ENCODE measurements at places on chromosomes 2 and 18.

GRCh38 chr2:1721706-1722646 is 22.3 kb downstream of the PXDN start:
- DNase-seq = no peak

DNA sequence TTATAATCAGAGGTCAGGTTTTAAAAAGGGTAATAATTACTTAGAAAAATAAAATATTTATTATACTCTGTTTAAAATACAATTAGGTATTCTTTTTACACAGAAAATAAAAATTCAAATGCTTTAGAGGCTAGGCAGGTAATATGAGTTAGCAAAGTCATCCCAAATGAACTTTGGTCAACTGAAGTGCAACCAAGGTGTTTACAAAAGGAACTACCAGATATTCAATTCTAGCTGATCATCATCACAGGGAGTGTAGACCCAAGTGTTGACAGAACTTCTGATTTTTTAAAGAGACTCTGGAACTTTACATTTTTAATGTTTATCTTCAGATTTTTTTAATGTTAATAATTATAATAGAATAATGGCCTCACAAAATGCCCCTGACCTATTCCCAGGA is 59.3 kb upstream of the COL5A2 start:
- no peak for DNase-seq

DNA sequence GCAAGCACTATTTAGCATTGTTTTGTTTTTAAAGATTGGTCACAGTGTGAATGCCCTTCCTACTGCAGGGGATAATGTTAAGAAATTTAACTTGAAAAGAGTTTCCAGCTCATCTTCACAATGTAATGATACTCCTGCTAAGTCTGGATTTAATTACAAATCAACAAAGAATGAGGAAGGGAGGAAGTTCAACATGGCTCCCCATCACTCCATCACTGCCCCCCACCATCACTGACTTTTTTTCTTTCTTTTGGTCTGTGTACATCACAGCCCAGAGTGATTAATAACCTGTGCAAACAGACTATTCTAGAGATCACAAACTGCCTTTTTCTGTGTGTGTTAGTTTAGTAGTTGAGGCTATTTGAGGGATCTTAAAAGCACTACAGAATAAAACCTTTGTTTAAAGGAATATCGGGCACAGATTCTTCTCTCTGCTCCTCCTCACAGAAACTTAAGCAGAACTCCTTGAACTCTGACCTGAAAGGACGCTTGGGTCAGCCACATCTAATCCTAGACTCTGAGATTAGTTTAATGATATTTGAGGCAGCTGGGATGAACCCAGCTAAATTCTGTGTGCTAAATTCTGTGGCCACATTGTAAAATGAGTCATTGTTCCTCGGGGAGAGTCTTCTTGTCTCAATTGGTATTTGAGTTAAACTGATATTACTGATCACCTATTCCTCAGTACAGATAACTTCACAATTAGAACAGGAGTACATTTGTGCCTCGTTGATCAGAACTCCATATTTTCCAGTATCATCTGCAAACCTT is 47.8 kb downstream of the SATB2 start:
- no peak for DNase-seq

DNA sequence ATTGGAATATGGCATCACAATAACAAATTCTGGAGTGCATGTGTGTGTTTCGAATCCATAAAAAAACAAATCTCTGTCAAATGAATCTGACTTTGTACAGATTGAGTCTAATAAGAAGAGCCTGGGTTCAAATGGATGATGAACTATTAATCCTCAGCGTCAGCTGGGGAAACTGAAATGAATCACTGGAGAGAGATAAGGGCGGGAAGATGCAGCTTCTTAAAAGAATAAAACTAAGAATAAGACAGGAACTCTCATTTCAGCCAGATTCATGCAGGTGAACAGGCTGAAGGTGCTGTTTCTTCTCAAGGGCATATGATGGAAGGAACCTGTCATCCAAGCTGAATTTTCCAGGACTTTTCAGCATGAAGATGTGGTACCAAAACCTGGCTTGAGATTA is 202.6 kb upstream of the TRIB2 start:
- DNase-seq = no peak

- DNase-seq = no peak
These were observed 48.2 kb downstream of the HAUS1 start for GRCh38 chr18:46152436-46152807.

- peak; percentile 59 for DNase-seq
These were observed 2.5 kb downstream of the KLF7 start for GRCh38 chr2:207163053-207163755.

DNA sequence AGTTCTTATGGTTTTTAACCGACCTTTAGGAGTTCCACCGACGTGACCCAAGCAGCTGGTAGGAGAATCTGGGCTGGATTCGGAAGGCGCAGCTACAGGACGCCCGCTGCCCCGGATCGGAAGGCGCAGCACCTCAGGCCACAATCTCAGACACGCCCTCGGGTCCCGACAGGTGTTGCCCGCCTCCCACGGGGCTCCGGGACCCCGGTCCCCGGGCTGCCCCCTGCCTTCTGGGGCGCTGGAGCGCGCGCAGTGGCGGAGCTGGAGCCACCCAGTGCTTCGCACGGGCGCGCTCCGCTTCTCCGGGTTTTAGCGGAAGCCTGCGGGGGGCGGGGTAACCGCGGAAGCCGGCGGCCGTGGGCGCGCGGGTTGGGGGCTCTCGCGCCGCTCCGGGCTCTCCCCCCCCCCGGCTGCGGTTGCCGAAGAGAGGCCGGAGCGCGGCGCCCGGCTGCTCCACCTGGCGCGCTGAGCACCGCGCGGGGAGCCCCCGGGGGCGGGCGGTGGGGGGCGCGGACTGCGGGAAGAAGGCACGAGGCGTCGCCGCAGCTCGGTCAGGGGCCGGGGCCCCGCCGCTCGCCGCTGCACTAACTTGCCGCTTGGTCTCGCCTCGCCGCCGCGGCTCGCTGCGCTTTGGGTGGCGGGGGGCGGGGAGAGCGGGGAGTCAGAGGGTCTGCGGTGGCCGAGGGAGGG is 718.8 kb downstream of the DPP10 start:
- no peak for DNase-seq

DNA sequence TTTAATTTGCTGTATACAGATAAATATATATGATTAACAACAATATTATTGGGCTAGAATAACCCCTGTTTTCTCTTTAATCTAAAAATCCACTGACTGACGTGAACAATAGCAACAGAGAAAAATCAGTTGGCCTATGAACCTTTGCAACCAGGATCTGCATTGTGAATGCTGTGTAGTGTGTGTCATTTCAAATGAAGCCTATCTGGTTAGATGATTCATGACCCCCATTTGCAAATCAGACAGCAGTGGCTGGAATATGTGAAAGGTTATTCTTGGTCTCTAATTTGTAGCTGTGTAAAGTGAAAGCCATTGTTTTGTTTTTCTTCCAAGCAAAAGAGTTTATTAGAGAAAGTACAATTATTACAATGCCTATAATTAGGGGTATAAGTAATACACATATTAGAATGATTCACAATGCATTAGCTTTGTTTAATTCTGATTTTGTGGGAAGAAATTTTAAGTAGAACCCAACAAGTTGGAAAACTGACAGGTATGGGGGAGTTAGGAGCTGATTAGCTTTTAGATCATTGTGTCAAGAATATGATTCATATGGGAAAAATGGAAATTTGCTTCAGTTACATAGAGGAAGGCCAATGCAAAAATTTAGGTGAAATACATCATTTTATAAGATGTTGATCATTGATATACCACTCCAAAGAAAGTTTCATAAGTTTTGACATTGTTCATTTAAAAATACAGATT is 1362.2 kb upstream of the TMEFF2 start:
- no peak for DNase-seq

GRCh38 chr18:27411911-27412310 is 226.8 kb upstream of the CHST9 start:
- no peak for DNase-seq

GRCh38 chr2:54416166-54416813 is 39.8 kb upstream of the SPTBN1 start:
- no peak for DNase-seq

DNA sequence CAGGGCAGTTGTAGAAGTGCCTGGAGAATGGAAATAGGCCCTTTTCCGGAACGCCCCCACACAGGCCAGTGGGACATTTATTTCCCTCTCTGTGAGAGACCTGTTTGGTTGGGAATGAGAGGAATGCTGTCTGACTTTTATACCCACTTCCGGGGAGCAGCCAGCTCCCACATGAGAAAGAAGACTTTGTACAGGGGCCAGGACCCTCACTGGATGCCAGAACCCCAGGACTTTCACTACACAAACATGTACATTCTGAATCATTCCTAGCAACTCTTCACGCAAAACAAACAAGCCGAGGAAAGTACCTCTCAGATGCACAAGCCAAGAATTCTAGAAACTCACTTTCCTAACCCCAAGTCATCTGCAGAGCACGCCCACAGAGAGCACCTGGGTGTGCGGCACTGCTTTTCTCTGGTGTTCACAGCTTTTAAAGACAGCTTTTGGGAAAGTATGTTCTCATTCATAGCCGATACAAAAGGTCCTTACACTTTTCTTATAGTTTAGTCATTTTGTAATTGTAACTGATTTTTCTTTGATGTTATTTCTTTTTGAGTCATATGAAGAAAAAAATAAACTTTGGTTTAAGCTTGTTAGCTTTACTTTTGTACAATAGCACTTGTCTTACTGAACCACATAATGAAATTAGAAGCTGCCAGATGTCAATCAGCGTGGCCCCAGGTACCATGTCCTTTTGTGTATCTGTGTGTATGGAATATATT is 856.1 kb upstream of the ID2 start:
- no peak for DNase-seq

- no peak for DNase-seq
These were observed 269.8 kb downstream of the KLHL29 start for GRCh38 chr2:23654756-23655155.

DNA sequence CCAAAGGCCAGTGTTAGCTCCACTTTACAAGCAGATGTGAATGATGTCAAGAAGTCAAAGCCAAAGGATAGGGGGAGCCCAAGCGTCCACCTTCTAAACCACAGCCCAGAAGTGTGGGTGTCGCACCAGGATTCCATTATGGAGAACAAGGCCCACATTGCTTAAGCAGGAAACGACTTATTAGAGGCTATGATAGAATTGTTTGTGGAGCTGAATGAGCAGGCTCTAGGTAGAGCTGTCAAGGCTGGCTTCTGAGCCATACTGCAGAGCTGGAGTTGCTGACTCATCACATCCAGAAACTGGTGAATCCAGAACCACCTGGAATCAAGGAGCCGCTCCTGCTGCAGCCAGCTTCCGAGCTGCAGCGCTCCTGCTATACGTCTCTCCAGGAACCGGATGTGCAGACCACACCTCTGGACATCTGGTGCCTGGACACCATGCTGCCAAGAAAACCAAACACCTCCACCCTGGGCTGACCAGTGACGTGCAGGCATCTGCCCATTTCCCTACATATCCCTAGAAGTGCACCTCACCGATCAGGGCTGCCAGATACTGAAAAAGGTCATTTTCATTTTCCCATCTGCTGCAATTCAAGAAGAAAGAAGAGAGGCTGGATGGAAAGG is 6.2 kb upstream of the TWIST2 start:
- no peak for DNase-seq

DNA sequence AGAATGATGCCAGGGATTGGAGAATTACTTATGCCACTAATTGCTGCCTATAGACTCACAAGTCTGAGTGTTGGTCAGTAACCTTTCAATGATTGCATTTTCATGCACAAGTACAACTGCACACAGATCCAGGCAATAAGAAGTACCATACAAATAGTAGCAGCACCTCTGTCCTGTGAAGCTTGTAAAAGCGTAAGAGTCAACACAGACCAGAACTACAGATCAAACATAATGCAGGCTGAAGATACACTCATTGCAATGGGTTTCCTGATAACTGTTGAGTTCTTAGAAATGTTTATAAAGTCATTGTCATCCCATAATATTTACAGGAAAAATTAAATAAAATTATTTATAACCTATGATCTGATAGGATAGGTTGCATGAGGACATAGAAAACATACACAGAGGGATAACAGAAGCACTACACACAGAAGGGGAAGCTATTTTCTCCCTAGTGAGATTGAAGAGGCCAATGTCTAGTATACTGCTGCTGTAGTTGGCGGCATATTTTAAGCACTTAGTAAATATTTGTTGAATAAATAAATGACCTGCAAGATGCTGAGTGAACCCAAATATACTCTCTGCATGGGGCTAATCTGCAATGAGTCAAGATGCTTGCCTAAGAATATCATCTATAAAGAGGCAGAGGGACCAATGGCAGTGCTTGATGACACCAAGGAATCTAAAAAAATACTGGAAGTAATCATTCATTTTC is 5.7 kb upstream of the PIK3C3 start:
- DNase-seq = no peak

DNA sequence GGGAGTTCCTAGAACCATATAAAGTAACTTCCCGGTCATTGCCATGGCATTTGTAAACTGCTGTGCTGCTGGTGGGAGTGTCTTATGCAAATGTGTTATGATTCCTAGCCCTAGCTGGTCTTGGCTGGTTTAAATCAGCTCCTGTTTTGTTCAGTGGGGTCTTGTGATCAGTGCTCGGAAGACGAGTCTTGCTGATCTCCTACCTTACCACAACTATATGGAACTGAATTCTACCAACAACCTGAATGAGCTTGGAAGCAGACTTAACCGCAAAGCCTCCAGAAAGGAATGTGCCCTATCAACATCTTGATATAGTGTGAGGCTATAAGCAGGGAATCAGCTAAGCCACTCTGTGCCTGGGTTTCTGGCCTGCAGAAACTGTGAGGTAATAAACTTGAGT is 33.5 kb downstream of the POLE4 start:
- DNase-seq = no peak

DNA sequence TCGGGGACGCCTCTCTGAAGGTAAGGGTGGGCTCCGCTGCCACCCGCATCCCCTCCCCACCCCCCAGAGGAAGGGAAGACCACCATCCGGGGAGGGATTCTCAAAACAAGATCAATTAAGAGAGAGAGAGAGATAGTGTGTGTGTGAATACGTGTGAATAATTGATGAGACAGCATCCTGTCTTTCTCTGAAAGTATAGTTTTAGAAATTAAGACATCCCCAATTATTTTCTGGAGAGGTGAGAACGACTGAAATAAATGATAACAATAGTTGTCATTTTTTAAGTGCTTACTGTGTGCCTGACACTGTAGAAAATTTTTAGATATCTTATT is 751 bp downstream of the IL18R1 start:
- DNase-seq = no peak

DNA sequence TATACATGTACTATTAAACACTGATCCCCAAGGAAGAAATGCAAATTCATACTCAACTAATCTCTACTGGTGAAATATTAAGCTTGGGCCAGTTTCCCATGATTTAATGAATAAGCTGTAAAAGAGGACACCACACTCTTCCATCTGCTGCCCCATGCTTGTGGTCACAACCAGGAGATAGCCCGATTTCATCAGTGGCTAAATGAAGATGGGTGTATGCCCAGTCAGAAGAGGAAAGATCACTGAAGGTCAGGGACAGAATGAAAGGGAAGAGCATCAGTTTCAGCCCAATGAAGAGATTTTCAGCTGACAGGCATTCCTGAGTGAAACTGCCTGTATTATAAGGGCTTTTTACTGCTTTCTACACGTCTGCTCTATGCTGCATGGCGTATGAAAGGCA is 103.5 kb downstream of the KCNS3 start:
- no peak for DNase-seq

GRCh38 chr2:68237976-68238580 is 14.3 kb downstream of the PPP3R1 start:
- no peak for DNase-seq
